ENCODE measurements at places on chromosomes 7 and 10. TPM values are rescaled to one million over a fixed set of nuclear protein-coding genes. Genes with fewer than 3 reads are reported as not detected.

DNA sequence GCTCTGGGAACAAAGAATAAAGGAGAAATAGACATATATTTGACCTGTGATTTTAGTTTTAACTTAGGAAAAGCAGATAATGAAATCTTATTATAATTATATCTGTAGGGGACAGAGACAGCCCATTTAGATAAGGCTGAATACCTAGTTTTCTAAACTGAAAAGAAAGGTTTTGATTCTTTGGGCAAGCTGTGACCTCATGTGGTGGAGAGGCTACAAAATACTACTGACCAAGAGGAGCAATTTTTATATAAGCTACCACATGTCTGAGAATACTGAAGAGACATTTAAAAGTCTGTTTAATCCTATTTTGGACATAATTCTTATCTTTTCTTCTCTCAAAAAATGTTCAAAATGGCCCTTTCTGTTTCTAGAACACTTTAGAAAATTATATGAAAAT is 271.0 kb downstream of the MTERF1 start:
- DNase-seq, result no peak

- no peak for DNase-seq
Measured at GRCh38 chr10:73167458-73167782, 388 bp downstream of the ECD start.

GRCh38 chr7:115782696-115783490 is 247.7 kb downstream of the TFEC start:
- DNase-seq, result no peak

DNA sequence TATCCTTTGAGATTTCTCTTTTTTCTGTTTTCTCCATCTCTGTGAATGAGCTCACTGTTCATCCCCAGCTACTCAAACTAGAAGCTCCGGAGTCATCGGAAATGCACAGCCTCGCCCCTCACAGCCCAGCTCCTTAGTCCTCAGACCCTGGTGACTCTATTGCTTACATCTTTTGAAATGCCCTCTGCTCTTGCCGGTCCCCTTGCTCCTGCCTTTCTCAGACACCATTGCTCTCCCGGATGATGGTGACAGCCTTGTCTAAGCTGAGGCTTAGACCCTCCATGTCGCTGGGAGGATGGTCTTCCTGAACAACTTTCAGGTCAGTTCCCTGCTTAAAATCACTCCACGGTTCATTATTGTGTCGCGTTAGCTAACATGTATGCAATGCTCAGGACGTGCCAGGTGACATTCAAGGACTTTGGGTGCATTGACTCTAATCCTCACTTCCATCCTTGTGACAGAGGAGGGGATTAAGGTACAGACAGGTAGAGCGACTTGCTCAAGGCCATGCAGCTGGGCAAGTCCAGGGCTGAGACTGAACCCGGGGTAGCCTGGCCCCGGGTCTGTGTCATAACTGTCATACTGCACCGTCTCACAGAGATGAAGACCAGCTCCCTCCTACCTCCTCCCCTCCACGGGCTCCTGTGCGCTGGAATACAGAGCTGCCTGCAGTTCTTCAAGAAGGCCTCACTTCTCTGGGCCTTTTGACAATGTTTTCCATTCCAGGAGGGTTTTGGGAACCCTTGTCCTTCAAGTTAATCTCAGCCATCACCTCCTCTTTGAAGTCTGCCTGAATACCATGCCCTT is 4.3 kb upstream of the UCMA start:
- DNase-seq, result no peak

DNA sequence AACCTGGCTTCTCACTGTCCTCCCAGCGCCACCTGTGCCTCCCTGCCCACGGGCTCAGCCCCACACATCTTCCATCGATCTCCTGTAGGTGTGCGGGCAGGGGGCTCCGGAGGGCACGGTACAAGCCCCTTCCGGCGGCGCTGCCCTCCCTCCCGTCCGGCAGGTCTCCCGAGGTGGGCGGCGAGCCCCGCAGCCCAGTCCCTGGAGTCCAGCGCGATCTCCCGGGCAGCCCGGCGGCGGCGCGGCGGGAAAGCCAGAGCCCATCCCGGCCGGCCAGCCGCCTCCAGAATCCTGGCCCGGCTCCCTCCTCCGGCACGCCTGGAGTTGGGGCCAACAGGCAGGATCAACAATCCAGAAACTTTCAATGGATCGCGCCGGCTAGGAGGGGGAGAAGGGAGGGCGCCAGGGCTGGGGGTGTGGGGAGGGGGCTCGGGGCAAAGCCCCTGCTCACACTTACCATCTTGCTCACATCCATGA is 100.1 kb downstream of the HIP1 start:
- no peak for DNase-seq

DNA sequence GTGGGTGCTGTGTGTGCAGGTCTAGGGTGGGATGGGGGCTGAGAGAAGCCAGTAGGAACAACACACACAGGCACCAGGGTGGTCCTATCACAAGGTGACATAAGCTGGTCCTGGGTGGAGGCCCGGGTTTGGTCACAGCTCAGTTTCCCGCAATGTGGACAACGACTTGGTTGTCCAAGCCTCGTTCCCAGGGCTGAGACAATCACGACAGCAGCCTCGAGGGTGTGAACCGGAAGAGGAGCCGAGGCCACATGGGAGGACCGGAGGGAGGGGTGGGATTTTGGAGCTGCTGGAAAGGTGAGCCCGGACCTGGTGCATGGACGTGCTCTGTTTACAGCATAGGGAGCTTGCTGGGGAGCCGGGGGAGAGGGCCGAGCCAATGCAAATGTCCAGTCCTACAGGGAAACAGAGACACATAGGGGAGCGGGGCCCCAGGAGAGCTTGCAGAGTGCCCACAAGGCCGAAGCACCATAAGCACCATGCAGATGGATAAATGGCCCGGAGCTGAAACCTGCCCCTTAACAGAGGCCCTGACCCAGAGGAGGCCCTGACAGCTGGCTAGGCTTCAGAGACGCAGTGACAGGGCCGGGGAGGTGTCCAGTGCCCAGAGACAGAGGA is 92.8 kb downstream of the PRKAG2 start:
- no peak for DNase-seq

Gene RELN
- 1.1 TPM for total RNA-seq

Gene PILRA
- 1.5 TPM for total RNA-seq

Gene MCM10
- 2.4 TPM for total RNA-seq

Gene PGAM1
- total RNA-seq, result 643 TPM

Gene FEZF1
- total RNA-seq, result not detected

Gene LRRC18
- total RNA-seq, result not detected

All from esophagus squamous epithelium (tissue), 5 donors.